Right ventricle myocardium inferior (tissue), 1 donor: ENCODE measurements at places on chromosomes 5 and 9.

DNA sequence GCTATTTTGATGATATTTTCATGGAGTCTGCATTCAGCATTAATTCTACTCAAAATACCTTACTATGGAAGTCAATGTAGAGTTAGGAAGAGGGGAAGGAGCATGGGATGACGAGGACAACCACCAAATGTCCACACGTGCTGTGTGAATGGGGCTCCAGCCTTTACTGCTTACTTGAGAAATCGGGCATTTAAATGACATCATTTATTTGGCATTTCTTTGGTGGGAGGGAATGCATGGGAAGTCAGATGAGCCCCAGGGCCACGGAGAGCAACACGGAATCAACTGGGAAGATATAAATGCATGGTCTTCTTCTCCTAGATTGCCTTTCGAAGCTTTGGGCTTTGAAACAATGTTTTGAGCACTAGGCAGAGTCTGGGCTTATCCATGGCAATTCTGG, 458.5 kb upstream of the KLF4 start:
- no peak for DNase-seq

DNA sequence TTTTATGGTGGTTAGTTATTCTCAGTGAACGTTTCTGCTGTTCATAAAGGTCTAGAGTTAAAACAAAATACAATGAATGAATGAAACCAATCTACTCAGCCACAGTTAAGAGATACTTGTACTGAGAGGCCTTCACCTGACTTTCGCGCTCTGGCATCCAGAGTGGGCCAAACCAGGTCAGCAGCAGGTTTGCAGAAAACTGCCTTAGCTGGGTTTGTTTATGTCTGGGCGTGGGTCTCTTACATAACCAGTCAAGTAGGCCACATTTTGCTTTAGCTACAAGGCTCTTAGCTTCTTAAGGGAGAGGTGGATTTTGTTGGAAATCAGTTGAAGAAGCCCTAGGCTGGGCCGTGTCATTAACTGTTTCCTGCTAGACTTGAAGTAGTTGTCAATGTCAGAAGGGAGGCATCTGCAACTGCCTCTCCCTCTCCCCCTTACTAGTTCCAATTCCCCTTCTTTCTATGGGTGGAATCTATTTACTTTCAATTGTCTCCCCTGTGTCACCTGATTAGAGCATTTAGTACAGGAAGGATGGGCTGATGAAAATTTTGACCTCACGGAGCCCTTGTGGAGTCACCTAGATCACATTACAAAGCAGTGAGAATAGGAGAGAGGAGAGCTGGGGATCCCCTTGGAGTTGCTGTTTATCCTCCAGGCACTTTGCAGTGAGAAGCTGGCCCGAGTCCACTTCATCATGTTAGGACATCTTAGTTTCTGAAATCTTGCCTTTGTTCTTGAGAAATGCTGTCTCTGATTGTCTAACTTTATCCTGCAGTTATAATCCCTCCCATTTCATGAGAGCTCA, 200.5 kb downstream of the ARHGEF28 start:
- DNase-seq = no peak

GRCh38 chr5:113806250-113806649, 292.8 kb downstream of the YTHDC2 start:
- no peak for DNase-seq

DNA sequence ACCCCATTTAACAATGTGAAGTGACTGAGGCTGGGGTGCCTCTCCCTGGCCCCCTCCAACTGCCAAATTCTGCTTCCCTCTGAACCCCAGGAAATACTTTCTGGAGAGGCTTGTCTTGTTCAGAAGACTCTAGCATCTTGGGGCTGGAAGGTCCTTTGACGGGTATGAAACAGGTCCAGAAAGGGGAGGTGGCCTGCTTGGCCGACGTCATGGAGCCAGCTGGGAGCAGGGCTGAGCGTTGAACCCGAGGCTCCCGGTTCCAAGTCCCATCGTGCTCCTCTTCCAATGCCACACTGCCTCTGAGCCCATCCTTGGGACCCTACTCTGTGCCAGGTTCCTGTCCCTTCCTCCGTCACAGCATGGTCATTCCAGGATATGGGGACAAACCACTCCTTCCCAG, 46.9 kb downstream of the NDST1 start:
- DNase-seq = peak; percentile 14

DNA sequence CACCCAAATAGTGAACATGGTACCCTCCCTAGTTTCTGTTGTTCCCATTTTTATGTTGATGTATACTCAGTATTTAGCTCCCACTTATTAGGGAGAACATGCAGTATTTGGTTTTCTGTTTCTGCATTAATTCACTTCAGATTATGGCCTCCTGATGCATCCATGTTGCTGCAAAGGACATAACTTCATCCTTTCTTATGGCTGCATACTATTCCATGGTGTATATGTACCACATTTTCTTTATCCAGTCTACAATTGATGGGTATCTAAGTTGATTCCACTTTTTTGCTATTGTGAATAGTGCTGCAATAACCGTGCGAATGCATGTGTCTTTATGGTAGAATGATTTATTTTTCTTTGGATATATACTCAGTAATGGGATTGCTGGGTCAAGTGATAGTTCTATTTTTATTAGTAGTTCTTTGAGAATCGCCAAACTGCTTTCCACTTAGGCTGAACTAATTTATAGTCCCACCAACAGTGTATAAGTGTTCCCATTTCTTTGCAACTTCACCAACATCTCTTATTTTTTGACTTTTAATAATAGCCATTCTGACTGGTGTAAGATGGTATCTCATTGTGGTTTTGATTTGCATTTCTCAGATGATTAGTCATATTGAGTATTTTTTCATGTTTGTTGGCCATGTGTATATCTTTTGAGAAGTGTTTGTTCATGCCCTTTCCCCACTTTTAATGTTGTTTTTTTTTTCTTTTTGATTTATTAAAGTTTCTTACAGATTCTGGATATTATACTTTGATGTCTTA, 79.6 kb downstream of the SMIM15 start:
- no peak for DNase-seq

GRCh38 chr9:92650839-92651621, 18.9 kb downstream of the IPPK start:
- peak; percentile 82 for DNase-seq

- DNase-seq = no peak
Observed at GRCh38 chr5:88847420-88847819, 35.6 kb downstream of the MEF2C start.

GRCh38 chr5:82419559-82420332, 141.6 kb upstream of the RPS23 start:
- no peak for DNase-seq

DNA sequence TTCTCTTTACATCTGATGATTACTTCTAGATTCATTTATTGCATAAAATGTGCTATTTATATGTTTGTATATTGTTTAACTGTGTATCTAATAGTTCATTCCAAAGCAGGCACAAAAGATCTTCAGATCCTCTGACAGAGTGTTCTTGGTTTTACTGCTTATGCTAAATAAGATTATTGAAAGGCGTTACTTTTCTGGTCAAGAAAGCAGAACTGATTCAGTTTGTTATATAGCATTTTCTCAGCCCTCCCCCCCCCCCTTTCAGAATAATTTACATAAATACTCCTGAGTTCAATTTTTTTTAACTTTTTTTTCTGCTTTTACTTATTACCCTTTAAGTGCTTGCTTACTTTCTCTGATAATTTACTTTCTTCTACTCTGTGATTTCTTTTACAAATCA, 15.4 kb downstream of the CDC42SE2 start:
- no peak for DNase-seq

DNA sequence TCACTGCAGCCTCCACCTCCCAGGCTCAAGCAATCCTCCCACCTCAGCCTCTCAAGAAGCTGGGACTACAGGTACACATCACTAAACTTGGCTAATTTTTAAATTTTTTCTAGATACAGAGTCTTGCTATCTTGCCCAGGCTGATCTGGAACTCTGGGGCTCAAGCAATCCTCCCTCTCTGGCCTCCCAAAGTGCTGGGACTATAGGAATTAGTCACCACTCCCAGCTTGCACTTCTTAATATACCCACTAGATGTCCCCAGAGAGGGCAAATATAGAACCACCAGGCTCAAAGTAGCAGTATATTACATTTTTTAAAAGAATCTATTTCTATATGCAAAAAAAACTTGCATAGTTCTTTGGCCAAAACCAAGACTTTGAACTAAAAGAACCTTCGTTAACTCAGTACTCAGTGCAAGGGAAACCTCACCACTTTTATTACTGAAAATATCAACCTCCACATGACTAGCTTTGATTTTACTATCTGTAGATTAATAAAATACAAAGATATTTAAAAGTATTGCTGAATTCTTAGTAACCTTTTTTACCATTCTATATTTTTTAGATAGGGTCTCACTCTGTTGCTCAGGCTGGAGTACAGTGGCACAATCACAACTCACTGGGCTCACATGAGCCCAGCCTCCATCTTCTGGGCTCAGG, 25.8 kb upstream of the HSD17B3 start:
- no peak for DNase-seq

DNA sequence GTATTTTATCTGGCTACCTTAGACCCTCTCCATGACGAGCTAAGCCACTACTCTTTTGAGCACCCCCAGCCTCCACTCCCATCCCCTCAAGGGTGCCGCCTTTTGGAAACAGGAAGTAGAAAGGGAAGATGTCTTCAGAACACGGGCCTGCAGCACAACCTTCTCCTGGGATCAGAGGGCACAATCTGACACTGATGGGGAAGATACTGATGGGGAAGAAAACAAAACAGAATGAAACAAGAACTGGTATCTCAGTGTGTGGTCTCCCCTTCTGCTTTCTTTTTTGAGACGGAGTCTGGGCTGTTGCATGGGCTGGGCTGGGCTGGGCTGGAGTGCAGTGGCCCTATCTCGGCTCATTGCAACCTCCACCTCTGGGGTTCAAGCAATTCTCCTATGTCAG, 539.7 kb upstream of the DAP start:
- DNase-seq = no peak

DNA sequence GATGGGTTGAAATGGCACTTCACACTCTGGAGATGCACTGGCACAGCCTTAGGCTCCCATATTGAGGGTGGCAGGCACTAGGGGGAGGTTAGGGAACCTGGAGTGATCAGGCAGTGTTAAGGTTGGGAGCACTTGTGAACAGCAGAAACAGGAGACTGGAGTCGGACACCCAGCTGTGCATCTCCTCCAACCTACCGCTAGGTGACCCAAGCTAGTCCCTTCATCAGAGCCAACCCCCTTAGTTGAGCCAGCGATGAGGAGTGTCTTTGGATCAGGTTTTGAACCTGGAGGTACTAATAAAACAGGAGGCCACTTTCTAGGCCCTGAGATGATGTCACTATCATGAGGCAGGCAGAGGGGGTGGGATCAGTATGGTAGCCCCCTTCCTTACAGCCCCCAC, 1.7 kb downstream of the ACTL7B start:
- no peak for DNase-seq

- DNase-seq = peak; percentile 56
Observed at GRCh38 chr5:172919525-172920446, 39.4 kb upstream of the RPL26L1 start.

- DNase-seq = no peak
Observed at GRCh38 chr9:115650768-115651167, 502.8 kb upstream of the PAPPA start.

DNA sequence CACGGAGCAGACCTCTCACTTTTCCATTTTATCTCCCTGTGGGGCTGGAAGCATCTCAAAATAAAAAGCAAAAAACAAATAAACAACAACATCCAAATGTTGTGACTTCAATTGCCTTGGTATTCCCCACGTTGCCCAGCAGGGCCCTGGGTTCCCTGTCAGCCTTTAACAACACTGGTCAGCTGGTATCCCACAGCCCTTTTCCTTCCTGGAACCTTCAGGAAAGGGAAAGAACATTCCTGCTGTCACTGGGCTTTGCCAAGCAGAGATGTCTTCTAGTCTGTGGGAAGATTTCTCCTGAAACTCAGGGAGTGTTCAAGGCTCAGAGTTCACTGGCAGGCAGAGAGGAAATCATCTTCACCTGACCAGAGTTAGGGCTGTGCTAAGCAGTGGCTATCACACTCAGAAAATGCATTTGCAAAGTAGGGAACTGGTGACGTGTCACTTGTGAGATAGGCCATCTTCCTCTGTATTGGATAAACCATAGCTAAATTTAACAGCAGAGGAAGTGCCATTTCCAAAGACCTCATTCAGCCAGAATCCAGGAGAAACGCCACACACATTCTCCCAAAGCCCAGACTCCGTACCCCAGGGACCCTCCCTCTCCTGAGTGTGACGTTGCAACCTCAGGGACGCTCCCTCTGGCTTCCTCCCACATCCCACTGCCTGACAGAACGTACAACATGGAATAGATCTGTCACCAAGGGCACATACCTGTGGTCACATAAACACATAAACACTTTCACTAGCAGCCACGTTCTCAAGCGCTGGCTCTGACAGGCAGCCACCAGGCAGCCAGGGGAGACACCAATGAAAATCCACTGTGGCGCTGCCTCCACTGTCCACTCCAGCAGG, 274.0 kb upstream of the DAPK1 start:
- DNase-seq = no peak

- no peak for DNase-seq
Observed at GRCh38 chr5:129652349-129653056, 95.4 kb upstream of the MINAR2 start.

DNA sequence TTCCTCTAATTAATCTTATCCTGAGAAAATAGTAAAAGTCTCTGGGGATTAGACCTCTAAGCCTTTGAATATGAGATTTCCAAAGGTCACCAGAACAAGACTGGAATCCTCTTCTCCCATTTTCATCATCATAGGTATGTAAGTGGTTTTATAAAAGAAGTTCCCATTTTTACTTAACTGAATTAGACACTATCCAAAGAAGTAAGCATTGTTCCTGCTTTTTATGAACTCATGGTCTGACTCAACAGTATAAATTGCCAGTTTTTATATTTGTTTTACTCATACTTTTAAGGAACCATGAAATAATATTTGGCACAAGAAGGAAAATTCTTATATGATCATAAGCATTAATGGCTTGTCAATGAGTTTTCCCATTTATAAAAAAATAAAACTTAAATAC, 167.1 kb upstream of the ADRA1B start:
- no peak for DNase-seq

DNA sequence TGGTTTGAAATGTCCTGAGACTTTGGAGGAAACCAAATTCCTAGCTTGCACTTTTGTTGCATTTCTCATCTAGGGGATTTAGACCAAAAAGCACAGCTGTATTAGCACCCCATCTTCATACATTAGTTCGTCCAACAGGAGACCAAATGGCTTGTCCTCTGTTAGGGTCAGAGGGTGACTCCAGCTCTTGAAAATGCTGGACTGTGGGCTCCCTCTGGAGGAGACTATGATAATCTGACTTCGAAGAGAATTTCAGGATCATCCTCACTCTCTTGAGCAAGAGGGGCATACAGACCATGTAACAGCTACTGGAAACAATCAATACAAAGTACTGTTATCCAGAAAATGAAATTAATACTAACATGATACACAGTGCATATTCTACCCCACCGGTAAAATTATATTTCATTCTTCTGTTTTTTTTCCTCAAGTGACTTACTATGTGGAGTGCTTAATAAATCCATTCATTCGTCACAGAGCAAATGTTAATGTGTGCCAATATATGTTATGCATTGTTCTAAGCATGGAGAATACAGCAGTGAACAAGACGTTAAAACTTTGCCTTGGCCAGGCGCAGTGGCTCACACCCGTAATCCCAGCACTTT, 63.7 kb upstream of the PPP2CA start:
- no peak for DNase-seq
